ENCODE measurements at places on chromosomes 2 and 18. TPM values are rescaled to one million over a fixed set of nuclear protein-coding genes. Genes with fewer than 3 reads are reported as not detected.

Gene RASGRP3
- 2.6 TPM for total RNA-seq

- no peak for DNase-seq
These were observed 1565.9 kb upstream of the ACVR2A start for GRCh38 chr2:146278881-146279280.

Gene TEKT4
- 0.26 TPM for total RNA-seq

Gene BOLL
- total RNA-seq, result not detected

DNA sequence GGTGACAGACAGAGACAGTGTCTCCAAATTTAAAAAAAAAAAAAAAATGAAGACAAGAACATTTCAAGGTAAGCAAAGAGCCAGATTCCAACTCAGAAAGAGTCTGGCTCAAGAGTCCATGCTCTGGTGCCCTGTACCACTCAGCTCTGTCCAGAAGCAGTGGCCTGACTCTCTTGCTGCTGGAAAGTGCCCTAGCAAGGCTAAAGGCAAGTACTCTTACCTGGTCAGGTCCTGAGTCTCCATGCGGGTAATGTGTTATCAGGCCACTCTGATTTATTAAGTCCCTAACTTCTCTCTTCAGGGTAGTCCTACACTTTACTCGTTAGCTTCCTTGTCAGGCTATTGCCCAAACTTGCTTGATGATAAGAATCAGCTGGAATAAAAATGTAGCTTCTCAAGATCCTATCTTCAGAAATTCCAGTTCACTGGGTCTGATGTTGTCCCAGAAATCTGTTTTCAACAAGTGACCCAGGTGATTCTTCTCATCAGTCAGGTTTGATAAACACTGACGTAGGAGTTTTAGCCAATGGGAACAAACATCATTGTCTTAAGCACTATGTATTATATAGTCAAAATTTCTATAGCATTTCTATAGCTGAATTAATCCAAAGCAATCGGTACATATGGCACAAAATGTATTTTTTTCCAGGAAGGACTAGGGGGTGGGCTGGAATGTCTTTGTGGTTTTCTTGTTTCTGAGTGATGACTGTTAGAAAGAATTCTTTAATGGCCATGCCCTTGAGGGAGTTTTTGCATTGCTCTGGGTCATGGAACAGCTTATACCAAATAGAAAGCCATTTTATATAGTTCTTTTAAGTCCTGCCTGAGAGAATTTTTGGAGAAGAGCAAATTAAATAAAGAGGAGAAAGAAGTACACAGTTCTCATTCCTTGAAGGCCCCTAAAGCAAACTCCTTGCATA lies 139.9 kb upstream of the DNMT3A start:
- no peak for DNase-seq

Gene TCF23
- 0.03 TPM for total RNA-seq

Gene RAB6D
- total RNA-seq, result not detected

DNA sequence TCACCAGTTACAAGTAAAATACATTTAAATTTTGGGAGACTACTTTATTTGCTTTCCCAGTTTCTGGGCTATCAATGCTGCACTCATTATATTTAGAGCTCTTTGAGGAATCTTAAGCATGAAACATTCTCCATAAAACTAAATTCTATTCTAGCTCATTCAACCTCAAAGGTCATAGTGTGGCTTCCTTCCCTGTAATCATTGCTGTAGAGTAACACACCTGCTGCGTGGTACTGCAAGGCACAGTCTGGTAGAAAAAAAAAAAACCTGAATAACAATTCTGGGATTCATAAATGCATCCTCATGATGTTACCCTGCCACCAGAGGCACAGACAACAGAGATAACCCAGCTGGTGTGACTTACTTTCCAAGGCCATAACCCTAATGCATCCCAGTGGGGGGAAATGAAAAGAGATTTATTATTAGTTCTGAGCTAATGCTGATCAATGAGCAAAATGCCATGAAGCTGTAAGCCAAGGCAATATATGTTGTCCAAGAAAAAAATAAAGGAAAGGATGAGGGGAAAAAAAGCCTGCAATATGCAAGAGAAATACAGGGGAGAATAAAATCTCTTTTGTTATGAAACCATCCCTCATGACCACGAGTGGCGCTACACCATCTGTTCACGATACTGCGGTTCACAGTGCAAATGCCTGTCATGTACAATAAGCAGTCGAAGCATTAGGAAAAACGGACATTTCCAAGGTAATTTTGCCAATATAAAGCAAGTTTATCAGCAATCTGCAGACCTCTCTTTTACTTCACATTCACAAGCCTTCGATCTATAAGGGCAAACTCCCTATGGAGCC lies 1481.6 kb upstream of the PIK3C3 start:
- no peak for DNase-seq

DNA sequence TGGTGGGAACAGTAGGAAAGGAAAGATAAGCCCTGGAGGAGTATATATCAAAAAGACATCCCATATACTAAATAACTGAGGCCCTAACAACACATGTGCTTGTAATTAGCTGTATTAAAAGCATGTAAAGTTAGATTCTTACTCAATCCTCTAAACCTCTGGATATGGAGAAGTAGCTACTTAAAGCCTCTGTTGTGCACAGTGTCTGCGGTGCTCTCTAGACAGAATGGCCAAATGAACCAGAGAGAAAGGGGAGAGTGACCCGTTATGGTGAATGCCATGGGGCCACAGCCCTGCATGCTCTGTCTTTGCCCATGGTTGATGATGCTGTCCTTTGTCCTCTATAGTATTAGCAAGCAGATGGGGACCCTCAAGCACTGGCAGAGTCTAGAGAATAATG lies 104.4 kb upstream of the SLC8A1 start:
- DNase-seq, result no peak

GRCh38 chr2:11305338-11305737 lies 39.1 kb downstream of the ROCK2 start:
- no peak for DNase-seq

Gene CENPA
- 55.0 TPM for total RNA-seq

Gene FOXD4L1
- total RNA-seq, result not detected

DNA sequence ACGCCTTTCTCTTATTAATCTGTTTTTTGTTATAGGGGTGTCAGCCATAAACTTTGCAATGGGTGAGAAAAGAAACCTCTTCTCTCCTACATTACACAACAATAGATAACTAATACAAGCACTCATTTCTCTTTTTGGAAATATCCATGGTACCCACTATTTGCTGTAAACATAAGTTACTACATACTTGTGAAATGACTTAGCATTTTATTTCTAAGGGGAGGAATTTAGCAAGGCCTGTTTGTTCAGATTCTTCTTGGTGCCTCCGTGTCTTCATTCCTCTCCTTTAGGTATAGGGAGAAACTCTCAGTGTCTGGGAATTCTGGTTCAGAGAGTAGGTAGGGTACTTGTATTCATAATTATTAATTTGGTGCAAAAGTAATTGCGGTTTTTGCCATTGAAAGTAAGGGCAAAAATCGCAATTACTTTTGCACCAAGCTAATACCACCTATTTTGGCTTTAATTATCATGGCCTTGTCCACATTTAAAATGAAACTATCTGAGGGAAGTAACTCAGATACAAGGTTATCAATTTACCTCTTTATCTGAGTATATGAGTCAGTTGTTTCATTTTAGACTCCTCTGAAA lies 134.8 kb downstream of the MREG start:
- DNase-seq, result no peak

GRCh38 chr2:43508209-43508608 lies 87.6 kb downstream of the THADA start:
- DNase-seq, result no peak

Gene OR6B2
- total RNA-seq, result not detected

DNA sequence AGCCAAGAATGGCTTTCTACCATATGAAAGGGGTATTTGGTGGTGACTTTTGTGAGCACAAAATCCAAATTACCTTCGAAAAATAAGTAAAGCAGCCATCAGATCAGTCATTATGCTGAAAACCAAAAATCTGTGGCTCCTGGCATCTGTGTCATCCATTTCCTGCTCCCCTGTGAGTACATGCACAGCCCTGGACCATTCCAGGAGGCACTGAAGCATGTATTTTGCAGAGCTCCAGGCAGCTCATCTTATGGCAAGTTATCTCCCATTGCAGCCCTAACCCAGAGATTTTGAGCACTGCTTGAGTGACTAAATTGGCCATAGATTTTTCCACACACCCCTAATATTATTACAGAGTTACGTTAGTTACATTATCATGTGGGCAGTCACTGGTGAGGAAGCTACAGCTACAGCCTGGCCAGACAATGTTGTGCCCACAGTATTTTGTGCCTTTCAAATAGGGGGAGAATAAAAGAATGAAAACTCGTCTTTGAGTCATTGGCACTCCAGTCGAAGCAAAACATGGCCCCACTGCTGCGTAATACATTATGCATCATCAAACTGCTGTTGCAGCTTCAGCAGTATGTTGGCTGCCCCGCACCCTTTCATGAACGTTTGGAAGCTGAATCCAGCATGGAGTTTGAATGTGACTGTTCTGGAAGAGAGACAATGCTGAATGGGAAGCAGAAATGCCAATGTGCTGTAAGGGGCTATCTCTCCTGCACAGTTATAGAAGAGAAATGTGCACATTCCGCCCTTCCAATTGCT lies 702.2 kb downstream of the RNF144A start:
- DNase-seq, result no peak

GRCh38 chr2:147569426-147569825 lies 275.4 kb upstream of the ACVR2A start:
- DNase-seq, result no peak

Gene COX5B
- 298 TPM for total RNA-seq

Gene FAP
- total RNA-seq, result not detected

Gene CTLA4
- total RNA-seq, result 0.08 TPM

DNA sequence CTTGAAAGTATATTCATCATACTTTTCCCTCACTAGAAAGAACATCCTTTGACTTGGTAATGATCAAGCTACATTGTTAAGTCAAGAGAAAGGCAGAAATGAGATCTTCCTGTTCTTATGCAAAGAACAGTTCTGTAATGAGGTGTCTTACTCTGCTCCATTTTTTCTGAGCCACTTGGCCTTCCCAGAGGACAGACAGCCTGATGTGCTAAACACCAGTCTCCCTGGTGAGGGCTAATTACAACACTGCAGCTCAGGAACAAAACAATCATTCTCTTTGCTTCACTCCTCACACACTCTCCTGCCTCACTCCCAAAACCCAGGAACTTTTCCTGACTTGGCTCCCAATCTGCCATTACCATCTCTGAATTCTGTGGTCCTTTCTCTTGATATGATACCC lies 25.6 kb downstream of the TACR1 start:
- no peak for DNase-seq

DNA sequence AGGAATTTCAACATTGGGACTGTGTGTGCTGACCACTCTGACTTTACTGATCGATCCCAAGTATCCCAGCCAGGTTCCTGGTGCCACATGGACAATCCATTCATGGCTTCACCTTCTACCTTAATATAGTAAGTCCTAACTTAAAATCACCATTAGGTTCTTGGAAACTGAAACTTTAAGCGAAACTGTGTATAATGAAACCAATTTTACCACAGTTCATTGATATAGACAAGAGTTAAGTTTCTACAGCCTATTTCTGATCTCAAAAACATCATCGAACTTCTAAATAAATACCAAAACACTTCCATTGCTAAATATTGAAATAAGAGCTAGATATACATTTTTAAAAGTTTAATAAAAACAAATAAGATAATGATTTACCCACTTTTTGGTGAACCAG lies 4.4 kb upstream of the EXOC6B start:
- DNase-seq, result no peak

Gene C2orf49
- total RNA-seq, result 20.0 TPM

Gene REG1B
- total RNA-seq, result 2.0 TPM

GRCh38 chr2:28506112-28506910 lies 10.5 kb downstream of the PLB1 start:
- DNase-seq, result no peak

DNA sequence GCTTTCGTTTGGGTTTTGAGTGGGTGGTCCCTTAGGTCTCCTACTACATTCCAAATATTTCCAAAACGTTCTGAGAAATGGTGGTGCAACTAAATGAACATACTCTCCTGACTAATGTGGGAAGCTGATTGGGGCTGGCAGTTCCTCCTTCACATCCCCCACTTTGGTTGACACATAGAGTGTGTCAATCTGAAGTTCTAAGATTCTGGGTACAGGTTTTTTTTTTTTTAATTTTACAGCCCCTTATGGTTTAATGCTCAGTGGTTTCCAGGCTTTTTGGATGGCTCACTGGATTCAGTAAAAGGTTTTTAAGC lies 58.4 kb upstream of the ITGB6 start:
- DNase-seq, result no peak

Gene BMP10
- total RNA-seq, result not detected

Gene PRKAG3
- total RNA-seq, result not detected

DNA sequence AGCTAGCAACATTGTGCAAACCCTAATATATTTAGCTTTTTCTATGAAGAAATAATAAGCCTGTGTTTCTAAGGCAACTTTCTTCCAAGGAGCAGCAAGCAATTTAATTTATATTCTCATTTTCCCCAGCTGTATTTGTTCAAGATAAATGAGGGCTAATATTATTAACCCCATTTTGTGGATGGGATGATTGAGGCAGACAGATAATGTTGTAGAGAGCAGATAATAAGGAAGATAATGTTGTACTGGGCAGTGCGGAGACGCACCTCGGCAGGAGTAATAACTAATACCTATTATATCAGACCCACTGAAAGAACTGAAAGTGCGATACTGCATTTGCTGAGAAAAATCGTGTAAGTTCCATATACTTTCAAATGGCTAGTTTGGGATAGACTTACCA lies 344.1 kb upstream of the FANCL start:
- no peak for DNase-seq

DNA sequence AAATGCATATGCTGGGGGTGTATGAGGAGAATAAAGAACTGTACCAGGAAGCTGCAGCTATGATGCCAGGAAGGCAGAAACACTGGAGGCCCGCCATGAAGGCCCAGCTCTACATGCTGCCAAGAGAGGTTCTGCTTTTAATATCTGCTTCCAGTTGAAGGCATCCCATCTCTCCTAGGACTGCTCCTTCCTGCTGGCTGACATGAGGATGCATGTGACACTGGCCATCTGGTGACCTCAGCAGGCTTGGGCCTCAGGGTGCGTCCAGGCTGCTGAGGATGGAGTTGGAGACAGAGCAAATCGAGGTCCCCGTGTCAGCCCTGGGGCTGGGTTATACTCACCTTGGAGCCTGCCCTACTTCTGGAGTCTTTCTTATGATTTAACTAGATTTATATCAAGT lies 49.0 kb downstream of the PSMG2 start:
- no peak for DNase-seq

Gene CHRND
- not detected for total RNA-seq

Measured in Panc1 (cell line).